Activated T-cell treated with anti-CD3 and anti-CD28 coated beads for 1 hour (primary cell): ENCODE measurements at places on chromosomes 16 and 17.
A peak's percentile ranks its signal among the peaks of the same experiment; 100 is the strongest.

- DNase-seq: no peak
These were observed 8.2 kb upstream of the COL1A1 start for GRCh38 chr17:50209472-50210239.

GRCh38 chr17:76826330-76827068 lies 41.7 kb upstream of the MGAT5B start:
- DNase-seq: no peak

DNA sequence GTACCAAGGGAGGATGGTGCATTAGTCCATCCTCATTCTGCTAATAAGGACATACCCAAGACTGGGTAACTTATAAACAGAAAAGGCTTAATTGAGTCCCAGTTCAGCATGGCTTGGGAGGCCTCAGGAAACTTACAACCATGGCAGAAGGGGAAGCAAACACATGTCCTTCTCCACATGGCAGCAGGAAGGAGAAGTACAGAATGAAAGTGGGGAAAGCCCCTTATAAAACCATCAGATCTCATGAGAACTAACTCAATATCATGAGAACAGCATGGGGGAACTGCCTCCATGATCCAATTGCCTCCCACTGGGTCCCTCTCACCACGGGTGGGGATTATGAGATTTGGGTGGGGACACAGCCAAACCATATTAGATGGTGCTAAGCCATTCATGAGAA lies 84.5 kb downstream of the SEC14L1 start:
- DNase-seq: no peak

DNA sequence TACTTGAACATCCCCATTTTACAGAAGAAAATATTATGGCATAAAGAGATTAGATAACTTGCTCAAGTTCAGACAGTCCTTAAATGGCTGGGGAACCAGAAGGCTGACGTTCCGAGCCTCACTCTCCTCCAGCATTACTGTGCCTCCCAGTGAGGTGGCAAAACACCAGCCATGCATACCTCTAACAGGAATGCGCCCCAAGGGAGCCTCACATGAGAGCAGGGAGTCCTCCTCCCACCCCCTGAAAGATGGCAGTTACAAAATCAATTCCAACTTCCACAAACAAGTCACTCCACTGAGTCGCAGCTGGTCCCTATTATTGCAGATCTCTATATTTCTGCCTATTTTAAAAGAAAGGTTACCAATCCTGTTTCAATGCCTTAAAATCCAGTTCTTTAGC lies 55.5 kb downstream of the ANKFY1 start:
- no peak for DNase-seq

DNA sequence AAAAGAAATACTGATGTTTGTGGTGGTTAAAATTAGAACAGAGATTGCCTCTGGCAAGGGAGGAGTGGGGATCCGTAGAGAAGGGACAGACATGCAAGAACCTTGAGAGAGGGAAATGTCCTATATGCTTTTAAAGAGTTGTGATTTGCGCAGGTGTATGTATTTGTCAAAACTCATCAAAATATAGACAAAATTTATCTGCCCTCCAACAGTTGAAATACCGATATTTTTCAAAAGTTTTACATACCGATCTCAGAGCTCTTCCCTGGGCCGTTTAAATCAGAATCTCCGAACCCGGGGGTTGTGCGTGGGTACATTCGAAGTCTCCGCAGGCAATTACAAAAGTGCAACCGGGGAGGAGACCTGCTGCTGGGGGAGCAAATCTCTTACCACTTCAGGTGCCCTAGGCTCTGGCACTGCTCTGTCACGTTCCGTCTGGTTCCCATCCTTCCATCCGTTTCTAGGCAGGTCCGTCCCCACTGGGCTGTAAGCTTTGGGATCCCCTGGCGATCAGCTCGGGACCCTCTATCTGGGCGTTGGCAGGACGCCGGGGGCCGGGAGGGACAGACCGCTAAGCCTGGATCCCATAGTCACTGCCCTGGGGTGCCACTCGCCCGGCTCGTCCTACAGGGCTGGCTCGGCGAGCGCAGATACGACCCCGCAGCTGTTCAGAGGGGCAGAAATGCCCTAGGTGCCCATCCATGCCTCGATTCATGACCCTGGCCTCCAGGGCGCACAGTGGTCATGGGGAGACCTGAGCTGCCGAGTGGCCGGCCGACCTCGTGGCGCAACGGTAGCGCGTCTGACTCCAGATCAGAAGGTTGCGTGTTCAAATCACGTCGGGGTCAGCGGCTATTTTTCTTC lies 4.2 kb downstream of the BORCS6 start:
- DNase-seq: peak; percentile 93

DNA sequence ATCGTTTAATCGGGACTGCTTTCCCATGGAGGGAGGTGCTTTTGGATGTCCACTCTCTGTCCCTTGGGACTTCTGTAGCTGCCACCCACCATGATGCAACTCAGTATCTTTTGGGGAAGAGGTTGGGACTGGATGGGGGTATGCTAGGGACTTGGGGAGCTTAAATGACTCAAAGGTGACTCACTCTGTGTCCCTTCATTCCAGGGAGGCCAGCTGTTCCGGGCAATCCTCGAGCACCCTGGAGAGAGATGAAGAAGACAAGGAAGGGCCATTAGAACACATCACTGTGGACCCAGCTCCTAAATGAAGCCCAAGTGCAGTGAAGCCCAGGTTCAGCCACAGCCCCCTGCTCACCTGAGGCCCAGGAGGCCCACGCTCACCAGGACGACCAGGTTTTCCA lies 4.6 kb downstream of the COL1A1 start:
- no peak for DNase-seq

GRCh38 chr16:50889746-50890145 lies 147.9 kb downstream of the CYLD start:
- no peak for DNase-seq

GRCh38 chr17:73172252-73172651 lies 7.4 kb downstream of the SSTR2 start:
- no peak for DNase-seq

- DNase-seq: no peak
These were observed 47.6 kb upstream of the GNAO1 start for GRCh38 chr16:56143666-56144065.

- DNase-seq: no peak
These were observed 3.5 kb downstream of the SMTNL2 start for GRCh38 chr17:4587803-4588202.

GRCh38 chr16:57023541-57024249 lies 34.3 kb downstream of the NLRC5 start:
- peak; percentile 61 for DNase-seq

GRCh38 chr17:68759002-68759342 lies 157.8 kb upstream of the FAM20A start:
- DNase-seq: no peak

- peak; percentile 19 for DNase-seq
These were observed 53.1 kb downstream of the CFDP1 start for GRCh38 chr16:75379911-75380847.

- no peak for DNase-seq
These were observed 8.1 kb downstream of the CYGB start for GRCh38 chr17:76529224-76530094.

GRCh38 chr16:30470170-30470512 lies 2.4 kb upstream of the ITGAL start:
- no peak for DNase-seq

DNA sequence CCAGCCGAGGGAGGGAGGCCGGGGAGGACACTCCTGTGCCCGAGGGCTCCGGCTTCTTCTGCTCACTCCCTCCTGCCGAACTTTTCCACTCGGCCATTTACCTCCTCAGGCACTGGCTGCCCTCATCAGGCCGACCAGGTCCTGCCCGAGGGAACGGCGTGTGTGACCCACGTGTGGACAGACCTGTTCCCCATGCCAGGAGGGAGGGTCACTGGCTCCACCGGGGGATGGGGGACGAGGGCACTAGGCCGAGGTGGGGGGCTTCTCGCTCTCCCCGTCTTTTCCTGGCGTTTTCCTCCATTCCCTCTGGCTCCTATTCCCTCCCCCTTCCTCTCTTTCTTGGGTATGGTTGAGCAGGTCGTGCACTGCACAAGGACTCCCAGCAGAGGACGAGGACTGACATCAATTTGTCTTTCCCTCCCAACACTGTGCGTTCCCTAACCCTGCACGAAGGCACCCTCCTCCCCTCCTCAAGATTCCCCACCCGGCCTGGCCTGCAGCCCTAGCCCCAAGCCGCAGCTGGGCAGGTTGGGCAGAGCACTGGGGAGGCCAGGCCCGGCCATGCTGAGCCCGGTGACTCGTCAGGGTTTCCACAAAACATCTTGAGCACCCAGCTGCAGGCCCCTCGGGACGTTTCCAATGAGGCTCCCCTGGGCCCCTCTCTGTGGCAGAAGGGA lies 3.2 kb upstream of the IL17C start:
- no peak for DNase-seq

- DNase-seq: no peak
These were observed 352.1 kb upstream of the KIF2B start for GRCh38 chr17:53470626-53471025.

- no peak for DNase-seq
These were observed 30.6 kb downstream of the TRPV3 start for GRCh38 chr17:3526971-3527370.

GRCh38 chr17:49932138-49932723 lies 36.8 kb upstream of the DLX4 start:
- no peak for DNase-seq

- no peak for DNase-seq
These were observed 30.1 kb downstream of the LCMT1 start for GRCh38 chr16:25141648-25142047.

GRCh38 chr16:49828533-49829267 lies 27.2 kb downstream of the ZNF423 start:
- no peak for DNase-seq

- no peak for DNase-seq
These were observed 44.8 kb upstream of the HLF start for GRCh38 chr17:55219934-55220333.

GRCh38 chr16:57807968-57808528 lies 5.8 kb upstream of the KIFC3 start:
- peak; percentile 46 for DNase-seq

DNA sequence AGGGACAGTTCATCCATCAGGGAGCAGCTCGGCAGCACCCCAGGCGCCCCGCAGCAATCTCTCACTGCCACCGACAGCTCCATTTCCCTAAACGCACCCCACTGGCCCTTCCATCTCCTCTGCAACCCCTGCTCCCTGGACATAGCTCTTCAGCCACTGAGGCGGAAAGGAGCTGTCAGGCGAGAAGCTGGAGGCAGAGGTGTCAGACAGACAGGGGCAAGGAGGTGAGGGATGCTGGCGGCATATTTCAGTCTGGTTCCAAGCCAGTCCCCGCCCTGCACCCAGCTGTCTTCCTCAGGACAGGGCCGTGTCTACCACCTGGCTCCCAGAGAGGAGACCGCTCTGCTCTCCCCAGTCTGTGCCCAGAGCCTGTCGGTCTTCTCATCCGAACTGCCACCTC lies 9.7 kb downstream of the ACLY start:
- DNase-seq: no peak

GRCh38 chr17:66580956-66581391 lies 253.9 kb upstream of the CACNG5 start:
- DNase-seq: no peak

DNA sequence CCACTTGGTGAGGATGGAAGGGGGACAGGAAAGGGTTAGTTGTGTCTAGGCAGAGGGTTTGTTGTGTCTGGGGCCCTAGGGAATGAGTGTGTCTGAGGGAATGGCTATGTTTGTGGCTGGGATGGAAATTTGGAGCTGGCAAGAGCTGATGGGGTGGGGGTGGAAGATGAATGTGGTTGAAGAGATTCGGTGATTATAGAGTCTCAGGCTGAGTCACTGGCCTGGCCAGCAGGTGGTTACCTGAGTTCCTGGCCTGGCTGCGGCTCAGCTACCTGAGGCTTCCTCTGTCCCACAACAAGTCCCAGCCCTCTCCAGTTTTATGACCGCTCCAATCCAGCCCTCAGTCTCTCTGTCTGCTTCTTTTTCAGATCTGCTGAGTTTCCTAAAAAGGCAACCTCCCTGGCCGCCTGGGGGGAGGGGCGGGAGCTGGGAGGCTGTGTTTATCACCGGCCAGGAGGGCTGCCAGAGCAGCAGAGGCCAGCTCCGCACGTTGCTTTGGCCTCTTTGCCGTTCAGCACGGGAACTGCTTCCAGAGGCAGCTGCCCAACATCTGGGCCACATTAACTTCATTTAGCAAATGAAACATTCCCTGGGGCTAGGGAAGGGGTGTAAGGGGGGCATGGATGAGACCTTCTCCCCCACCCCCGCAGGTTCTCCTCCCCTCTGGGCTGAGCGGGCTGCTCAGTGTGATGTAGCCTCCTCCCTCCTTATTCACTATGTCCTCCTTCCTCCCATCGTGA lies 21.8 kb downstream of the ITGB3 start:
- no peak for DNase-seq

DNA sequence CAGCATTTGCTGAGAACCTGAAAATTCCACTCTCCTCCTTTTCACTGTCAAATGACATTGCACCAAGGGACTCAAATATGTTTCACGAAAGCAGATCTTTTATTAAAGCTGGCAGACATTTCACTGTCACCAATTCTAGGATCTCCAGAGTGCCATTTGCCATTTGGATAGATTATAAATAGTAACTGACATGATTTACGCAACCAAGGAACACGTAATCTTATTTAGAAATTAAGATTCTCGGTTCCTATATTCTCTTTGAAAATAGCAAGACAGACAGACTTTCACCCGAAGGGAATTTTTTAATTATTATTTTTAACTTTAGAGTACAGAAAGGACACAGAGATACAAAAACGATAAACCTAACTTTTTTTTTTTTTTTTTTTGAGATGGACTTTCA lies 49.6 kb downstream of the ANKFY1 start:
- DNase-seq: no peak

GRCh38 chr16:88468275-88469129 lies 15.4 kb downstream of the ZFPM1 start:
- no peak for DNase-seq

GRCh38 chr17:56441308-56441707 lies 152.2 kb upstream of the NOG start:
- DNase-seq: no peak

- DNase-seq: no peak
These were observed 319.4 kb upstream of the SALL1 start for GRCh38 chr16:51470492-51470891.

DNA sequence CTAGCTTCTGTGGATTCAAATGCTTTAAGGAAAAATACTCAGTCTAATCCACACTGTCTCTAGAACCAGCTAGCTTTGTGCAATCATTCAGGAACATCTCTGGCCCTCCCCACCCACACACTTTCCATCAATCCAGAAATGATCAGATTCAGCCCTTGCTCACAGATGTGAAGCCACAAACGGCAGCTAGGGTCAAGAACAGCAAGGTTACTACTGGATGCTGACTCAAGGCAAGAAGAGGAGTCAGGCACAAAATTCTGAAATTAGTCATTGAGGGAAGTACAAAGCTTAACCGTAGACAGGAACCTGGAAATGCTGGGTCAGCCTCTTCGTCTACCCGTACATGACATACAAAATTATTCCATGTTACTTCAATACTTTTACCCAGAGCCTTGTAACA lies 174.6 kb downstream of the CDH13 start:
- no peak for DNase-seq
